ENCODE measurements at places on chromosomes 7 and 10.

- DNase-seq: no peak
Measured at GRCh38 chr10:5806745-5807144, 6.5 kb downstream of the GDI2 start.

DNA sequence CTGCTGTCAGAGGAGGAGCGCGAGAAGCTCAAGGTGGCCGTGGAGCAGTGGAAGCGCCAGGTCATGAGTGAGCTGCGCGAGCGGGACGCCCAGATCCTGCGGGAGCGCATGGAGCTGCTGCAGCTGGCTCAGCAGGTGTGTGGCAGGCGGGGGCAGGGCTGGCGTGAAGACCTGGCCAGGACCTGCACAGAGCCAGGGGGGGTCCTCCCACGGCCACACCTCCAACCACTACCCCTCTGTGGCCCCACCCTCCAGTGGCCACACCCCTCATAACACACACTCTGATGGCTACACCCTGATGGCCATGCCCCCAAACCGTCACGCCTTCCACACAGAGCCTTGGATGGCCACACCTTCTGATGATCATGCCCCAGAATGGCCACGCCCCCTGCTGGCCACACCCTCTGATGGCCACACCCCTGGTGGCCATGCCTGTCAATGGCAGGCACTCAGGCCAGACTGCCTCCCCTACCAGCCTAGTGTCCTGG lies 23.4 kb upstream of the DPYSL4 start:
- DNase-seq: peak; percentile 11

GRCh38 chr7:151410405-151411390 lies 860 bp upstream of the WDR86 start:
- DNase-seq: peak; percentile 26

- DNase-seq: no peak
Measured at GRCh38 chr7:12017046-12017445, 185.0 kb upstream of the THSD7A start.

- DNase-seq: no peak
Measured at GRCh38 chr7:21938463-21938862, 7.2 kb downstream of the CDCA7L start.

DNA sequence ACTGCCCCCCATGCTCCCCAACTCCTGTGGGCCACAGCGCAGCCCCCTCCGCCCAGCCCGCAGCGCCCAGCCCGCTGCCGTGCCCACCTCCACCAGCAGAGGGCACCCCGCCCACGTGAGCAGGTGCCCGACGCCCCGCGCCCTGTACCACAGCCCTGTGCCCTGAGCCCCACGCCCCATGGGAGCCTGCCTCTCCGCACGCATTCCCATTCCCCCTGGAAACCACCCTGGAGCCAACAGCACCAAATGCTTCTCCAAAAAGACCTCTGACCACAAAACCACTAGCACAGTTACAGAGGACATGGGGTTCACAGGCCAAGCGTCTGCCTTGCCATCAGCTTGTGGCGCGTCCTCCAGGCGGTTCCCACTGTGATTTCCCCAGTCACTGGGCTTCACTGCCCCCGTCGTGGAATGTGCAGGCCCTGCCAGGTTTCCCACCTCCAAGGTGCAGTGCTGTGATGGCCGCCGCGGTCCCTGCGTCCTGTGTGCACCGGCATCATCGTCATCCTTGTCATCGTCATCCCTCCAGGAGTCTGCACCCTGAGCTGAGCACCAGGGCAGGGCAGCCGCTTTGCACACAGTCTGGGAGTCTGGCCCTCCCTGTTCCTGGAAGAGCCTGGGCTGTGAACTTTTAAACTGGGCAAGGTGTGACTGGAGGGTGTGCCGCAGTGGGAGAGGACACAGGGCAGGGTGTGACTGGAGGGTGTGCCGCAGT lies 61.7 kb downstream of the PWWP2B start:
- DNase-seq: peak; percentile 59

DNA sequence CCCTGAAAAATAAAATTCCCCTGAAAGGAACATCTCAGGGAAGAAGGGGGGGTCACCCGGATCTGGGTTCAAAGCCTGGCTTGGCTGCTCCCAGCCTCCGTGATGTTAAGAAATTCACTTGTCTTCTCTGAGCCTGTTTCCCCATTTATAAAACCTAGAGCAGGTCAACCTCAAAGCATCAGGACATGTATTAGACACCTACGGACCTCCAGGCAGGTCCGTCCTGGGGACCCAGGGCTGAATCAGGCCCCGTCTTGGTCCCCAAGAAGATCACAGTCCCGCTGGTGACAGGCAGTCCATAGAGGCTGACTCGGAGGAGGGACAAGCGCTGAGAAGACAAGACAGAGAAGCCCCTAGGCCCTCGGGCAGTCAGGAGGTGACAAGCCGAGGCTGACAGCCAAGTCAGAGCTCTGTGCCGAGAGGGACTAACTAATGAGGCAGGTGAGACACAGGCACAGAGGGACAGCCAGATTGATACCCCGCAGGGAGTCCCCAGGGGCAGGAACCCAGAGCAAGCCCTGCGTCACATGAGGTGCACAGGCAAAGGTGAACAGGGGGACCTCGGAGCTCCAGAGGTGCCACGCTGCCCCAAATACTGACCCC lies 2.9 kb downstream of the MYL10 start:
- no peak for DNase-seq

- no peak for DNase-seq
Measured at GRCh38 chr7:95421000-95421846, 13.6 kb downstream of the PON2 start.
